ENCODE measurements at places on chromosomes 3 and 15. TPM values are rescaled to one million over a fixed set of nuclear protein-coding genes. Genes with fewer than 3 reads are reported as not detected.

Gene RBM6
- 50.7 TPM for total RNA-seq

GRCh38 chr3:36893137-36893557, 51.7 kb downstream of the TRANK1 start:
- H3K27ac ChIP-seq = no peak overlapping the region
- no peak overlapping the region for H3K4me3 ChIP-seq
- no peaks in the 10 kb centered on the region for H3K4me1 ChIP-seq
- no peaks in the 10 kb centered on the region for H3K27me3 ChIP-seq
- peaks cover 9% of the 10 kb centered on the region for H3K36me3 ChIP-seq

DNA sequence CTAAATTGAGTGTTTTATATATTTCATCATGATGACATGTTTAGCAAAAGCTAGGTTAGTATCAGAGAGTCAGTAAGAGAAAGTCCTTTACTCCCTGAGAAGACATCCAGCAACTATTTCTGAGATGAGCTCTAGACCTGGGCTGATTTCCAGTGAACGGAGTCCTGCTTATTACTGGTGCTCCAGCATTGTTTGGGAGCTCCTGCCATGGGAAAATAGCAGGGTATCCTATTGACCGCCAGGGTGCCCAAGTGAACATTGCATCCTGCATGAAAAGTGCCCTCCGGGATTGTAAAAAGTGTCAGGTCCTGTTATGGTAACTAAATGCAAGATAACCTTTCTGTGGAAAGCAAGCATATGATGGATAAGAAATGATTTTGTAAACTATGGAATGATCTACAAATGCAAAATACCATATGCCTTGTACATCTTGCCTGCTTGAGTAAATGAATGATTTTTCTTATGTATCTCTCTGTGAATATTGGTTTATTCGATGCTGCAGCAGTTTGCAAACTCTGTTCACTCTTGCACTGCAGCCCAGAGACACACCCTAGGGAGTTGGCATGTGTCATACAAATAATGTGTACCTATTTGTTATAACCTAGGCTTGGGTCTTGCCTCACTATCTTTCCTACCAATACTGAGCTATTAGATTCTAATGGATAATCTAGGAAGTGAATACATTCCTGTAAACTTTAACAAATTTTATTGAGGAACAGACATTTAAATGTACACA, 96.7 kb downstream of the IL5RA start:
- H3K4me3 ChIP-seq = no peak overlapping the region
- no peaks in the 10 kb centered on the region for H3K27me3 ChIP-seq
- no peak overlapping the region for H3K27ac ChIP-seq
- no peaks in the 10 kb centered on the region for H3K4me1 ChIP-seq
- DNase-seq = no peak

- DNase-seq = no peak
- peaks cover 18% of the 10 kb centered on the region for H3K4me1 ChIP-seq
- H3K27me3 ChIP-seq = no peaks in the 10 kb centered on the region
Measured at GRCh38 chr15:57122080-57122840, 203.8 kb downstream of the TCF12 start.

Gene BCL2A1
- total RNA-seq = 0.29 TPM

DNA sequence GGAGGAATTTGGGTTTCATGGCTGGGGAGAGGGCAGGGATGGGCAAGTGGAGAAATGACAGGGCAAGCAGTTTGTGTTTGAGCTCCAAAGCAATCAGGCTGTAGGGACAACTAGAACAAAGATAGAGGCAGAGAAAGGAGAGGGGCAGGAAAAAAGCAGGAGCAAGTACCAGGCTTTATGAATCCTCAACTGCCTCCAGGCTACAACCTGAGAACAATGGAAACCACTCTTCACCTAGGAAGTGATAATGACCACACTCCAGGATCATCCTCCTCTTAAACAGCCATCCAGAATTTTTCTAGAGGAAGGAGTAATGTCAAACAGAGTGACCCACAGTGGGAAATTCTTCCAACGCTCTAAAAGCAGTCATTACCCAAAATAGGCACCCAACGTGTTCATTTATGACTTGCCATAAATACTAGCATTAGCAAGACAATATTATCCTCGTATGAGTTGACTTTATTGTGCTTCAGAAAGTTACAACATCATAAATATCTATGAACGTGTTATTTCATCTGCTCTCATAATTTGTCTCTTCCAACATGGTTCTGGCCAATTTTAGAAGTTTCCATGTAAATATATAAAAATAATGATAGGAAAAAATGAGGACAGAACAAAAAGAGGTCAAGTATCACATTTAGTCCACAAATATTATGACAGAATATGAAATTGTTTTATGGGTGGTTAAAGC, 50.5 kb downstream of the TNFAIP8L3 start:
- H3K4me1 ChIP-seq = peaks cover 7% of the 10 kb centered on the region
- no peak overlapping the region for H3K27ac ChIP-seq
- no peak overlapping the region for H3K4me3 ChIP-seq
- H3K27me3 ChIP-seq = no peaks in the 10 kb centered on the region

Gene TMEM207
- not detected for total RNA-seq

DNA sequence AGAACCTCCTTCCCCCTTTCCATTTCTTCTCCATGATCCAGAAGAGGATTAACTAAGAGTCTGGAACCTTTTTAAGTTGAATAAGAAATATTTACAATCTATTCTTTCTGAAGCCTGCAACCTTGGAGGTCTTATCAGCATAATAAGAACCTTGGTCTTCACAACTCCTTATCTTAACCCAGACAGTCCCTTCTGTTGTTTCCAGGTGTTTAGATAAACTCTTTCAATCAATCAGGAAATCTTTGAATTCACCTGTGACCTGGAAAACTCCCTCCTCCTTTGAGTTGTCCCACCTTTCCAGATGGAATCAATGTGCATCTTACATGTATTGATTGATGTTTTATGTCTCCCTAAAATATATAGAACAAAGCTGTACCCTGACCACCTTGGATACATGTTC, 3.6 kb upstream of the DHX36 start:
- H3K4me1 ChIP-seq = no peaks in the 10 kb centered on the region
- H3K4me3 ChIP-seq = no peak overlapping the region

Gene TBL1XR1
- total RNA-seq = 297 TPM

DNA sequence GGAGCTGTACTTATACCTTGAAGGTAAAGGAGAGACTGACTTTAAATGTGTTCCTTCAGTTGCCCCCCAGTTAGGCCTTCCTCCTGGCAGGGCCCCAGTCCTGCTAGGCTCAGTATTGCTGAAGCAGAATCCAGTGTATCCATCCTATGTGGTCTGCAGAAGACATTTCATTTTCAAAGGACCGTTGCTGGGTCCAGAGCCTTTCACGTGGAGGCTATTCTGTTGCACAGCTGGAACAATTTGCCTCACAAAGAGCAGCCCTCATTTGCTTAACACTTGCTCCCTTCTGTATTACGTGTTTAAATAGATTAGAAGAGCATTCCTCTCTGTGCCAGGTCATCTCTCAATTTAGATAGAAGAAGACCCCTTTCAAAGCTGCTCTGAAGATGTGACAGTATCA, 78.9 kb upstream of the CFAP20DC start:
- DNase-seq = no peak
- H3K27me3 ChIP-seq = no peaks in the 10 kb centered on the region
- no peak overlapping the region for H3K27ac ChIP-seq
- peaks cover 14% of the 10 kb centered on the region for H3K4me1 ChIP-seq

GRCh38 chr3:142787719-142788118, 63.9 kb downstream of the TRPC1 start:
- no peak overlapping the region for H3K27ac ChIP-seq
- H3K4me3 ChIP-seq = no peak overlapping the region
- DNase-seq = no peak
- H3K27me3 ChIP-seq = no peaks in the 10 kb centered on the region

Measured in osteoblast (primary cell).